ENCODE measurements at places on chromosomes 2 and 18.

DNA sequence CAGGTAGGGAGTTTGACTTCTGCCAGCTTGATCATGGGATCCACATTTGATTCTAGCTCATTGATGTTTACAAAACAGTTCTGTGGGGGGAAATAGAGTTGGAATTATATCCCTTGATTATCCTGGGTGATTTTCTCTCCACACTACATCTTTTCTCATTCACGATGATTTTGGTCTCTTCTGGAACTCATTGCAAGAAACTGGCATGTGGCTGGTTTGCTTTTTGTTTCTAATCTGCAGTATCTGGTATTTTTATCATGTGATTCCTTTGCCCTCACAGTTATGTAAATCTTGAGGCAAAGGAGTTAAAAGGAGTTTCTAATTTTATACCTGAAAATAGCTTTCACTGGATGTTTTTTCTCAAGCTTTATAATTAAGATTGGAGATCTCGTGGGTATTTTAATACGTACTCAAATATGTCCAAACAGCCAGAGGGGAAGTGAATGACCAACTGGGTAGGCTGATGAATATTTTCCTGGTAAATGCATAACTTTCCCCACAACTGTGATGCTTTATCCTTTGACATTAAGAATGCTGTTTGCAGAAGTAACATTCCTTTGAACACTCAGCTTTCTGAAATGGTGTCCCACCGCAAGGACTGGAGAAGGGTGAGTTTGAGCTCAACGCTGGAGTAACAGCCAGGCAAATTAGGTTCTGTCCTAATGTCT, 502.9 kb upstream of the ZEB2 start:
- H3K4me3 ChIP-seq, result no peak overlapping the region
- peaks cover 4% of the 10 kb centered on the region for H3K27me3 ChIP-seq
- no peaks in the 10 kb centered on the region for H3K4me1 ChIP-seq
- no peaks in the 10 kb centered on the region for H3K36me3 ChIP-seq
- no peak for DNase-seq

DNA sequence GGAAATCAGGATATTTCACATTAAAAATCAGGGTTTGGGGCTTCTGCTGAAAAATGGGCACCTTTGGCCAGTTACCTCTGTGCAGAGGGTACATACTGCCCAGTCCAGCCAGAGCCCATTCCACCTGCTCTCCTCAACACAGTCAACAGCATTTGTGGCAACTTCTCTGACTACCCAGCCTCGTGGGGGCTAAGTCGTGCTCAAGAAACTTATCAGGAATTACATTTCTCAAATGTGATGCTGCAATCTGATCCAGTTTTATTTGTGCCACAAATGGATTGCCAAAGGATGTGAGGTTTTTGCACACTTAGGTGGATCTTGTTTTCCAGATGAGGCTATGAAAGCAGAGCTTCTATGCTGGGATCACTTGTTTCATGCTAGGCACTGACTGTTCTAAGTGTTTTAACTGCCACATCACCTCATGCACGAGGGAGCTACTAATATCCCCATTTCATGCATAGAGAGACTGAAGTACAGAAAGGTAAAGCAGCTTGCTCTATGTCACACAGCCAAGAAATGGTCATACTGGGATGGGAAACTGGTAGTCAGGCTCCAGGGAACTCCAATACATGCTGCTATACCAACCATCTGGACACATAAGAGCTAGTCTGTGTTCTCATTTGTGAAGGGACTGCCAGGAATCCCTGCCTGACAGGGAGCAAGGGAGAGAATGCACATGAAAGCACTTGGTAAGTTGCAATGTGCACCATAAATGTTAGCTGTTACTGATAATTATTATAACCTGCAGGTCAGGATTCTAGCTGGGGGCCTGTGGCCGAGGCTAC, 89.0 kb upstream of the HK2 start:
- H3K4me1 ChIP-seq, result peaks cover 19% of the 10 kb centered on the region
- H3K4me3 ChIP-seq, result no peak overlapping the region
- no peak for DNase-seq
- no peaks in the 10 kb centered on the region for H3K36me3 ChIP-seq
- H3K27ac ChIP-seq, result no peak overlapping the region

- H3K4me1 ChIP-seq, result peaks cover 35% of the 10 kb centered on the region
- H3K4me3 ChIP-seq, result peak overlapping the region; percentile 100
- peak overlapping the region; percentile 97 for H3K27ac ChIP-seq
- DNase-seq, result no peak
These were observed 365 bp downstream of the NDUFB3 start for GRCh38 chr2:201072201-201072530.

GRCh38 chr2:223404616-223405015, 197.5 kb downstream of the SCG2 start:
- no peak overlapping the region for H3K4me3 ChIP-seq
- no peak overlapping the region for H3K27ac ChIP-seq
- DNase-seq, result no peak

- H3K4me3 ChIP-seq, result no peak overlapping the region
- no peaks in the 10 kb centered on the region for H3K36me3 ChIP-seq
- no peaks in the 10 kb centered on the region for H3K27me3 ChIP-seq
- DNase-seq, result no peak
- no peaks in the 10 kb centered on the region for H3K4me1 ChIP-seq
These were observed 60.4 kb downstream of the FIGN start for GRCh38 chr2:163675388-163675787.

GRCh38 chr2:234787114-234787513, 164.7 kb upstream of the SH3BP4 start:
- peaks cover 38% of the 10 kb centered on the region for H3K4me1 ChIP-seq
- DNase-seq, result no peak
- no peak overlapping the region for H3K27ac ChIP-seq
- H3K4me3 ChIP-seq, result no peak overlapping the region

DNA sequence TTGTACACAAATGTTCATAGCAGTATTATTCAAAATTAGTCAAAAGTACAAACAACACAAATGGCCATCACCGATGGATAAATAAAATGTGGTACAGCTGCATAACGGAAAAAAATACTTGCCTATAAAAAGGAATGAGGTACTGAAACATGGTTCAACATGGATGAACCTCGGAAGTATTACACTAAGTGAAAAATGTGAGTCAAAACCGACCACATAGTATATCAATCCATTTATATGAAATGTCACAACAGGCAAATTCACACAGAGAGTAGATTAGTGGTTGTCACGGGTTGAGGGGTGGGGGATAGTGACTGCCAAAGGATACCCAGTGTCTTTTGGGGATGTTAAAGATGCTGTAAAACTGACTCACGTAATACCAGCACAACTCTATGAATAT, 3.5 kb downstream of the SS18 start:
- no peak overlapping the region for H3K4me3 ChIP-seq
- H3K27ac ChIP-seq, result no peak overlapping the region
- peaks cover 7% of the 10 kb centered on the region for H3K27me3 ChIP-seq
- DNase-seq, result no peak
- H3K4me1 ChIP-seq, result peaks cover 17% of the 10 kb centered on the region
- no peaks in the 10 kb centered on the region for H3K36me3 ChIP-seq

- H3K27me3 ChIP-seq, result no peaks in the 10 kb centered on the region
- peaks cover 5% of the 10 kb centered on the region for H3K4me1 ChIP-seq
- no peak overlapping the region for H3K27ac ChIP-seq
- H3K4me3 ChIP-seq, result no peak overlapping the region
These were observed 99.4 kb upstream of the NCK2 start for GRCh38 chr2:105645031-105645937.

DNA sequence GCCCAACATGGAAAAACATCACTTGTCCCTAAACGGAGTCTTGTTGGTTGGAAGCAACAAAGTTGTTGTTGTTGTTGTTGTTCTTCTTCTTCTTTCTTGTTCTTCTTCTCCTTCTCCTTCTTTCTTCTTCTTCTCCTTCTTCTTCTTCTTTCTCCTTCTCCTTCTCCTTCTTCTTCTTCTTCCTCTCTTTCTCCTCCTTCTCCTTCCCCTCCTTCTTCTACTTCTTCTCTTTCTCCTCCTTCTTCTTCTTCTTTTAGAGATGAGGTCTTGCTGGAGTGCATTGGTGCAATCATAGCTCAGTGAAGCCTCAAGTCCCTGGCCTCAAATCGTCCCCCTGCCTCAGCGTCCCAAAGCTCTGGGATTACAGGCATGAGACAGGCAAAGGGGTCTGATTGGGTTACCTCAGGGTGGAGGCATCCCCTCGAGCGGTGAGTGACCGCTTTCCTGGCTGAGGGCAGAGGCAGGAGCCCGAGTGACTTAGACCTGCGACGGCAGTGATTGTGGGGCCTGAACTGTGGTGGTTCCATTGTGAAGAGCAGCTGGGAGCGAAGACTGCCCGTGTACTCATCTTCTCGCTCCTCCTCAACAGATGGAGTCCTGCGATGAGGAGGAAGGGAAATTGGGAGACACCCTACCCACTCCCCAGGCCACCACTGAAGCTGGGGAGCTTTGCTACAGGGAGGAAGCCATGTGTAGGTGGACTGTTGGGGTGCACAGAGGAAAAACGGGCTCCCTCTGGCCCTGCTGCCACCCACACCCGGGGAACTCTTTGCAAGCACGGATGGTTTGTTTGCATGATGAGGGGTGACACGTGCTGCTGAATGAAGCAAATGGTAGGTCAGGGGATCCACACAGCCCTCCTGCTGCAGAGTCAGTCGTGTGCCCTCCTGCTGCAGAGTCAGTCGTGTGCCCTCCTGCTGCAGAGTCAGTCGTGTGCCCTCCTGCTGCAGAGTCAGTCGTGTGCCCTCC, 7.0 kb upstream of the PER2 start:
- peaks cover 9% of the 10 kb centered on the region for H3K27me3 ChIP-seq
- no peak overlapping the region for H3K4me3 ChIP-seq
- H3K36me3 ChIP-seq, result no peaks in the 10 kb centered on the region

All from endothelial cell (in vitro differentiated cells).